Smooth muscle cell of the brain vasculature (primary cell): ENCODE measurements at places on chromosomes 3 and 15.

- no peak for DNase-seq
Observed at GRCh38 chr3:101591071-101591470, 17.1 kb downstream of the PCNP start.

GRCh38 chr3:135766115-135766514, 199.4 kb upstream of the PPP2R3A start:
- no peak for DNase-seq

DNA sequence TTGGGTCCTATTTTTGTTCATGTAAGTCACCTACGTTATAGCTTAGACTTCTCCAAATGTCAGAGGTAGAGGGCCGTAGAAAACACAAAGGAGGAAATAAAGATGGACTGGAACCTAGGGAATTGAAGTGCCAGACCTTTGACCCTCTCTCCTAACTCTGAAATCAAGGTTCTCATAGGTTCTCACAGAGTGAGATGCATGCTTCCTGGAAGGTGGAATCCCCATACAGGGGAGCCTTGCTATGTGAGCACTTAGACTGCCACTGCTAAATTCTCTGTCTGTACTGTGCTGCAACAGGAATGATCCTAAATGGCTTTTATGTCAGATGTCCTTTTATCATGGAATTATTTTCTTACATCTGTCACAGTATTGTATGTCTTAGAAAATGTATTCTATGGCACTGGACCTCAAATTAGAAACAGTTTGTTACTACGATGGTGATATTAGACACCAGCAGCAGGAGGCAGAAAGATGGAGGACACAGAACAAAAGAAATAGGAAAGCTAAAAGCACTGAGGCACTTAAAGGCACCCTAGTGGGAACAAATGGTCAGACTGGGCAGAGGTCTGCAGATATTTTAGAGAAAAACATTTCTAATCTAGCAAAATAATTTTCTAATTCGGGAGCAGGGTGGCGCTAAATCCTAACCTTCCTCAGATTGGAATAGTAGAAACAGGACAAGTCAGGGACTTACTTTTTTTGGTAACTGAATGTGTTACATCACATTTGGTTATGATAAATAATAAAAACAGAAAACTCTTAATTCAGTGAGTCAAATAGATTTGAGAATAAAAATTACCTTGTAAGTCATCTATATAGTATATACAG, 60.2 kb upstream of the CDAN1 start:
- DNase-seq, result no peak

DNA sequence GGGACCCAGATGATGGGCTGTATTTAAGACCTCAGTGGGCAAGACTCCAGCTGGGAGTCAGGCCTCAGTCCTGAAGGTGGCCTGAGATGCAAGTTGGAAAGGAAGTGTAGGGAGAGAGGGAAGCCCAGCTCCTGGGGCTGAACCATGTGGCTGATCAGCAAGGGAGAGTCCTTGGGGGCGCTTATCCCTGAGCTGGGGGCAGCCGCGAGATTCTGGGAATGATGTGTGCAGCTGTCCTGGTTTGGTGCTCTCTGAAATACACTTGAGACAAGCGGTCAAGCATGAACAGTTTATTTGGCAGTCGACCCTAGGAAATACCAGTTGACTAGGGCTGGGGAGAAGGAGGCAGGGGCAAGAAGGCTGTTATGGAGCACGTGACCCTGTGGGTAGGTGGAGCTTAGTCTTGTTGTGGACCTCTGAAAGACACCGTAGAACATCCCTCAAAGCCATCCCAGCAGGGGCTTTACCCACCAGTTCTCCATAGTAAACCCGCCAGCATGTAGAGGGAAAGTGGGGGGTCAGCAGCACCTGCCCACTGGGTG, 41.8 kb upstream of the SLC6A11 start:
- DNase-seq, result no peak

- no peak for DNase-seq
Observed at GRCh38 chr15:84649706-84650105, 4.4 kb downstream of the WDR73 start.

DNA sequence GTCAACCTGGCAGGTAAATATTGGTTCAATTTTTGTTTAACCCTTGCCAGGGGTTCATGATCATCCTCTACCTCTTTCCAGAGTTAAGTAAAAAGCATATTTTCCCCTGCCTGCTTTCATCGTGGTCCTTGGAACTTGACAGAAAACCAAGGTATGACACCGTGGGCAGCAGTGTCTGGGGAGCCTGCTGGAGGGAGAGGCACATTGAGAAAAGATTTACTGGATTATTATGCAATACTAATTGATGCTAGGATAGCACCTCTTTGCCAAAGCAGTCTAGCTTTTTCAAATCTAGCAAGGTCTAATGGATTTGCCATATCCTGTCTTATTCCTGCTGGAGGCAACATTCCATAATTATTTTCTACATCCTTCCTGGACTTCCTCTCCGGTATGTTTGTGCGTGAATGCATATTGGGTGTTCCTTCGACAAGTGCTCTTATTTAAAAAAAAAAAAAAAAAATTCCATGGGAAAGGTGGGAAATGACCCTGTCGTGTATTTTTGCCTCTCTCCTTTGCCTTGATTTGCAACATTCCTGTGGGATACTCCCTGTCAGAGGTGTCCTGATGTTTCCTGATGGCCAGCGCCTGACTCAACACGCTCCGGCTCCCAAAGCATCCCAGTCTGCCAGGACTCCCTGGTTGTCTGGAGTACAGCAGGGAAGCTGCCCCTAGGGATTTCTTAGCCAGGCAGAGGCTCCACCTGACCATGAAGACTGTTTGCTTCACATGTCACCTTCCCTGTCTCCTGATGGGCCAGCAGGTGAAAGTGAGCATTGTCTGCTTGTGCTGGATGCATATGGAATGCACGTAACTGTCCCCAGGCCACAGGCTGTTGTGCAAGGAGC, 6.3 kb downstream of the BHLHE40 start:
- DNase-seq, result no peak

DNA sequence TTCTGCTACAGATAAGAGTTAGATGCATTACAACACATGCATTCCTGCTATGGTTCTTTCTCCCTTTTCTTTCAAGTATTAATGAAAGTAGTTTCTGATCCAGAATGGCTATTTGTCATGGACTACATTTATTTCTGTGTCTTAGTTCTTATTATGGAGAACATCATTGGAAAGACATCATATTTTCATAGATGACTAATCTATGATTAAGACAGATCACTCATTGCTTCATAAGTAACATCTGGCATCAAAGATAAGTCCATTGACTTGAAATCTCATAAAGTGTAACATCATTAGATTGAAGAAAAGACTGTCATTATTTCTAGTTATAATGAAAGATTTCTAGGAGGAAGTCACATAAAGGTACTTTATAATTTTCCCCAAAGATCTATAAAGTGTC, 366.7 kb downstream of the NSUN3 start:
- no peak for DNase-seq

GRCh38 chr3:124745756-124746155, 15.5 kb downstream of the UMPS start:
- DNase-seq, result no peak

GRCh38 chr3:50381383-50381782, 22.1 kb upstream of the TMEM115 start:
- no peak for DNase-seq

- DNase-seq, result peak; percentile 77
Observed at GRCh38 chr3:171838218-171838720, 4.9 kb upstream of the TMEM212 start.

DNA sequence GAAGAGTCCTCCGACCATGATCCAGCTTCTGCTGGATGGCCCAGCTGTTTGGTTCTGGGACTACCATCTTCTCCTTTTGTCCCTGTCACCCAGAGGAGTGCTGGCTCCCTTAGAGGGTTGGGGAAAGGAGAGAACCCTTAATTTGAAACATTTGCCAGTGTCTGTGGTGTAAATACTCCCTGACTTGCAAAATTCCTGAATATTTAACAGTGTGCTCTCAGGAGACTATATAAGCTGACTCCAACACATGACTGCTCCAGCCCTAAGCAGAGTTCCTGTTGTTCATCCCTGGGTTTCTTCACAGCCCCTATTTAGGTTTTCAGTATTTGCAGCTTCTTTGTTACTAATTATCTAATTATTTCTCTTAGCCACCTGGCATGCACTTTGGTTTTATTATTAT, 133.1 kb downstream of the CPNE4 start:
- DNase-seq, result no peak

DNA sequence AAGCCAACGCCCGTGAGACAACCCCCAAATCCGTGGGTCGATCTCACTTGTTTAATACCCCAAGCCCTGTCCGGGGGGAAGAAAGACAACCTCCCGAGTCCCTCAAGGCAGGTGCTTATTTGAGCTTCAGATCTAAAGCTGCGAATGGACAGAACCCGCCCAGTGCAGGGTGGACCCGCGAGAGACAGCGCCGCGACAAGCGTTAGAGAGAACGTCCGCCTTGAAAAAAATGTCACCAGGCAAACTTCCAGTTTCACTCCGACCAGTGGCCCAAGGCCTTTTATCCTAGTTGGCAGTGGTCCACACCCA, 740 bp upstream of the OXSR1 start:
- no peak for DNase-seq

DNA sequence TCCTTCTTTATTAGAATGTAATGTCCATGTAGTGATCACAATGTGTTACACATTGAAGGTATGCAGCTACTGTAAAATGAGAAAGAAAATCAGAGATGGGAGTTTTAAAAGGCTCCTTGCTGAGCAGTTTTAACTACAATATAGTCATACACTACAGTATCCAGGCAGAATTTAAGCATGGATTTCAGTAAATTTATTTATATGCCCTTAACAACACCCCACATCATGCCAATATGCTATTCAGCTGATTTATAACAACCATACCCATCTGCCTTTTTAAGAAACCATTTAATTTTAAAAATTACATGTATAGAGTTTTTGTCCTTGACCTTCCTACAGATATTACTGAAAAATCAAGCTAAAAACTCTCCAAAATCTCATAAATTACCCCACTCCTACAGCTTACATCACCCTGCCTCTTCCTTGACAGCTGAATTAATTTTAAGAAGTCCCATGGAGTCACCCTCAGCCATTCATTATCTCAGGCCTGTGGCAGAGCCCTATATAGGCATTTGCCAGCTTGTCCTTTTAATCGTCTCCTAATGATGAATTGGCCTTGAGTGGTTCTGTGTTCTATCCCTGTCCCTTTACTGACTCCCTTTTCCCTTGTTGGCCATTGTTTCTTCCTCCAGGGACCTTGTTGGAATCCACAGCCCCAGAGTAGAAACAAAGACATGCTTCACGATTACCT, 797.6 kb upstream of the ARRDC4 start:
- no peak for DNase-seq

DNA sequence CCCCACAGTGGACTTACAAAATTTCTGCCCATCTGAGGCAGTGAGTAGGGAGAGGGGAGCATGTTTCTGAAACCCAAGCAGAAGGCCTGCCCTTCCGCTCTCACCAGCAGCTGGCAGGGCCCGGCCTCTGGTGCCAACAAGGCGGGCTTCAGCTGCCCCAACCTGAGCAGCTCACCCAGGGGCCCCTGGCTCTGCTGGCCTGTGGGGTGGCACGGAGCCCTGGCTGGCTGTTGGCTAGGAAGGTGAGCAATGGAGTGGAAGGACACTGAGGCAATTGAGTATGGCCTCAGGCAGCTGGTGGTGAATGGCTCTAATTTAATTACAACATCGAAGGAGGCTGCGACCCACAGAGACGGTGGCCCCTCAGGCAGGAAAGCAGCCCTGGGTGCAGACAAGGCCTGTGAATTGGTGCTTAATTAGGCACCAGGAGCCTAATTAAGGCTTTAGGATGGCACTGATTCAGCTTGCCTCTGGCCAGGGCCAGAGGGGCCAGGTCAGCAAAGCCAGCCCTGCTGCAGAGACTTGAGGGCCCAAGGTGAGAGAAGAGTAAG, 60.9 kb downstream of the ST8SIA2 start:
- DNase-seq, result no peak

- peak; percentile 47 for DNase-seq
Observed at GRCh38 chr3:68876112-68876713, 56.1 kb downstream of the TAFA4 start.

GRCh38 chr3:99774467-99774866, 43.2 kb upstream of the CMSS1 start:
- peak; percentile 89 for DNase-seq

- no peak for DNase-seq
Observed at GRCh38 chr15:98292442-98293240, 332.1 kb downstream of the ARRDC4 start.

DNA sequence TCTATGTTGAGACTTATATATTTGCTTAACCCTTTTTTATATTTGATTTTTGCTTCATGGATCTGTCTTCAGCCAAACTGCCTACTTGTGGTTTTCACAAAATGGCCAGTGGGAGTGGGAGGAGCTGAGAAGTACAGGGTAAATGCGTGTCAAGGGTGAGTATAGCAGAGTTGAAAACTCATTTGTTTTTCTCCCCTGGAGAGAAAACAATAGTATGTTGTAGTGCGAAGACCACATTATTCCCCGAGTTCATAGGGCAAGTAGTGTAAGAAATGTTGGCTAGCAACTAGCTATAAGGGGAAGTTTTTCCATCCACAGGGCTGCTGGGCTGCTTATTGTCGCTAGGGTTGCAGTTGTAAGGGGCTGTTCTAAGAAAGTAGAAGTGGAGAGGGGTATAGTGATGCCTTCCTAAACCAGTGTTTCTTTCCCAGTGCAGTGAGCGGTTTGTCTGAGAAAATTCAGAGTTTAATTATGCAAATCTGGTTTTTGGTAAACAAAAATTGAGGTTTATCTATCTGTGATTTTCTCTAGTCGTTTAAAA, 153.8 kb upstream of the AZI2 start:
- DNase-seq, result no peak

DNA sequence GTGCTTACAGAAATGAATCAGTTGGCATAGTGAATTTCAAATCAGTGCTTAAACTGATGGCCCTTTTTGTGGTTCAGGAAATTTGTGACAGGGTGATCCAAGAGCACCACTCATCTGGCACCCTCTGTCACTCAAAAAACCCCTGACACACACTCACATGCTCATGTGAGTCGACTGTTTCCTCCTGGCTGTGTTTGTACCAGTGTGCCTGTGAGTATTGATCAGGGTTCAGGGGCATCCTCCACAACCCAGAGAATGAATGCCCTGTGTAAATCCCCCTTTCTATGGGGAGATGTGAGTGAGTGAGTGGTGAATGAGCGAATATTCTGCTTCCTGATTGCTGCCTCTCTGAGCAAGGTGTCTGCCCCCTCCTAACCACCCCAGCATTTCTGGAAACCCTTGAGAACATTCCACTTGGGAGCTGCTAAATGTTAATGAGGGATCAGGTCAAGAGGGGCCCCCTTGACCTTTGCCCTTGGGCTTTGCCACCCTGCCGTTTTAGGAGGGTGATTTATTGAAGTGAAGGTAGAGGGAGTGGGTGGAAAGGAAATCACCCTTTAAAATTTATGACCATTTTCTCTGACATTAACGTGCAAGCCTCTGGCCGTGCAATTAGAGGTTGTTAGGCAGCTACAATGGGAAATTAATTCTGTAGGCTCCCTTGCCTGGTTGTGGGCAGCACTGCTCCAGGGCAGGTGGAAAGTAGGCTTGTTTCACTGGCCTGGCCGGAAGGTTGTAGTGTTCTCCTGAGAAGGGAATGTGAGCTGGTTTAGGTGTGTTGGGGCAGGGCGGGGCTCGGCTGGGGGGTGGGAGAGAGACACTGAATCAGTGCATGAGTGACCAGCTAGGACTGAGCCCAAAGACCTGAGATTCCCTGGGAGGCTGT, 87.2 kb downstream of the SLCO3A1 start:
- DNase-seq, result no peak
